CD4-positive, alpha-beta T cell treated with Interleukin-4 for 4 hours (primary cell): ENCODE measurements at places on chromosomes 16 and 17.

GRCh38 chr16:57876210-57876609 is 73.9 kb upstream of the KIFC3 start:
- no peak for DNase-seq

GRCh38 chr17:13597723-13598347 is 3.9 kb downstream of the HS3ST3A1 start:
- DNase-seq: peak; percentile 50

DNA sequence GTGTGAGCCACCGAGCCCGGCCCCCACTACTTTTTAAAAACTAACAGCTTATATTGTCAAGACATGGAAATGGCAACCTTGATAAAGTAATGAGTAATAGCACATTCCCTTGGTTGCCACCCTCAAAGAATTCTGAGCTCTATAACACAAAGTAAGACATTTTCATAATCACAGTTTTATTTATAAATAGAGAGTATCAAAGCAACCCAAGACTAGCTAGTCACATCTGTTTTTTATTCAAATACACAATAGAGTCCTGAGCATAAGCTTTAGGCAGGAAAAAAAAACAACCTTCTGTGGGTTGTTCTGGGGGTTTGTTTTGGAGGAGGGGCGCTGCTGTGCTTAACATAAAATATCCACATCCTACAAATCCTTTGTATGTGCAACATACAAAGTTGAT is 68.7 kb downstream of the CEP95 start:
- DNase-seq: no peak

- no peak for DNase-seq
Observed at GRCh38 chr17:31275116-31275515, 21.9 kb downstream of the OMG start.

GRCh38 chr17:10120109-10120485 is 78.3 kb downstream of the GAS7 start:
- no peak for DNase-seq

GRCh38 chr17:732902-733720 is 715 bp downstream of the TLCD3A start:
- no peak for DNase-seq

GRCh38 chr17:15436473-15437302 is 30.7 kb downstream of the CDRT4 start:
- DNase-seq: peak; percentile 35

- no peak for DNase-seq
Observed at GRCh38 chr16:25783226-25783625, 91.5 kb downstream of the HS3ST4 start.

GRCh38 chr16:64019339-64019738 is 1102.5 kb downstream of the CDH11 start:
- no peak for DNase-seq

DNA sequence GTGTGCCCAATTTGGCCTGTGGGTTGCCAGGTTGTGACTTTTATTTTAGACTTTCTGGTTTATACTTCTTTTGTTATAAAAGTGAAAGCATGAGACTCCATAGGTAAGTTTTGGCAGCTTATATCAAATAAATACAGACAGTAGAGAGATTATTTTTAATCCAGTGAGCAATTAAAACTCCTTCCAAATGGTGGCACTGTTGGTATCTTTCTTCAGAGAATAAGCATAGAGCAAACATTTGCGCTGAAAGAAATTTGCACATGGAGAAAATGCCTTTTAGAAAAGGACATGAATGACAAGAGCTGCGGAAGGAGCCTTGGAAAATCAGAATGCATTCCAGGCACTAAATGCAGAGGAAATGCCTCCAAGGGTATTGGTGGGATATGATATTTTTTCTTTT is 46.1 kb upstream of the DNAJA2 start:
- no peak for DNase-seq

- no peak for DNase-seq
Observed at GRCh38 chr16:81808933-81809480, 29.9 kb downstream of the PLCG2 start.

DNA sequence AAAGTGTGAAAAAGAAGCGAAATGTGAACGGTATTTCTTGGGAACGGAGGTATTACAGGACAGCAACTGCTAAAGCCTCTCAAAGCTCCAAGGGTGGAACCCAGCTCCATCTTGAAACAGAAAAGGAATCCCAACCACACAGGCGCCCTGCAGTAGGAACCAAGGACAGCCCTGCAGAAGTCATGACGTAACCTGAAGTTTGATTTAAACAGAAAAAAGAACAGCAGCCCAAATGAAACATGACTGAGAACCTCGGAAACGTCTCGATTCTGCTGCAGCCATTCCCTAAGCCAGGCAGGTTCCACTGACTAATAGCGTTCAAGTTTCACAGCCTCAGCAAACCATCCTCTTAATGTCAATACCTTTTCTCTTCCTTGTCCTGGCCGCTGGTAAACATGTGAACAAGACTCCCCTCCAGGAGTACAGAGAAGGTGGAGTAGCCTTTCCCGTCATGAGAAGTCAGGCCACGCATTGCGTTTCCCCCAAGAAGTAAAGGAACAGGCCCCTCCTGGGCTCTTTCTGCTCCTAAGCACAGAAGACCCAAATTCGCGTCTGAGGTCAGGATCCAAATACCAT is 20.1 kb downstream of the SIAH1 start:
- no peak for DNase-seq

GRCh38 chr17:57988301-57989250 is 522 bp upstream of the VEZF1 start:
- DNase-seq: peak; percentile 59

DNA sequence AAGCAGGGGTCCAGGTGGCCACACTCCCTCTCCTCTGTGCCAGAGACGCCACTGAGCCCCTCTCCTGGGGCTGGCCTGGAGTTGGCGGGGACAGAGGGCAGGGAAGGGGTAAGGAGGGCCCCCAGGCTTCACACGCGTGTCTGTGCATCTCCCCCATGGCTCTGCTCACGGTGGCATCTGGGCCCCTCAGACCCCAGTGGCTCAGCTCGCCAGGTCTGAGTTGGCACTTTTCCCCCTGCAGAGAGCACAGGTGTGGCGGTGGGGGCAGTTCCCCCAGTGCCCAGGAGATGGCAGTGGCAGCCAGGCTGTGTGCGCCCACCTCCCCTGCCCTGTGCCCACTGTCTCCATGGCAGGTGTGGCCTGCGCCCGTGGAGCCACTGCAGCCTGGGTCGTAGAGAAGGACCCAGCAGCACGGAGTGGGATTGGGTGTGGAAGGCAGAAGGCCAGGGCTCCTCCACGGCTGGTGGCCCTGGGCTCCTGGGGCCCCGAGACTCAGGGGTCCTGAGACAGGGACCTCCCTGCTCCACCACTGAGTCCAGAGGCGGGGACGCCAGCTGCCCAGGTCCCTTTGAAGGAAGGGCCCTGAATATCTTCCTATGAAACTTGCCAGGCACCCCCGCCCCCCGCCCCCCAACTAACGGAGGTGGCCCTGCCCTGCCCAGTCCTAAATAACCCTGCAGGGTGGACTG is 4.3 kb upstream of the APRT start:
- DNase-seq: peak; percentile 39

- peak; percentile 66 for DNase-seq
Observed at GRCh38 chr17:28896884-28897768, at the start of gene FLOT2. Gene FLOT2, minus strand, starts transcription at chr17:28897733. Its CDS starts 159 bp downstream, at chr17:28897574.

- DNase-seq: no peak
Observed at GRCh38 chr16:5928476-5929065, 831.0 kb upstream of the EEF2KMT start.

DNA sequence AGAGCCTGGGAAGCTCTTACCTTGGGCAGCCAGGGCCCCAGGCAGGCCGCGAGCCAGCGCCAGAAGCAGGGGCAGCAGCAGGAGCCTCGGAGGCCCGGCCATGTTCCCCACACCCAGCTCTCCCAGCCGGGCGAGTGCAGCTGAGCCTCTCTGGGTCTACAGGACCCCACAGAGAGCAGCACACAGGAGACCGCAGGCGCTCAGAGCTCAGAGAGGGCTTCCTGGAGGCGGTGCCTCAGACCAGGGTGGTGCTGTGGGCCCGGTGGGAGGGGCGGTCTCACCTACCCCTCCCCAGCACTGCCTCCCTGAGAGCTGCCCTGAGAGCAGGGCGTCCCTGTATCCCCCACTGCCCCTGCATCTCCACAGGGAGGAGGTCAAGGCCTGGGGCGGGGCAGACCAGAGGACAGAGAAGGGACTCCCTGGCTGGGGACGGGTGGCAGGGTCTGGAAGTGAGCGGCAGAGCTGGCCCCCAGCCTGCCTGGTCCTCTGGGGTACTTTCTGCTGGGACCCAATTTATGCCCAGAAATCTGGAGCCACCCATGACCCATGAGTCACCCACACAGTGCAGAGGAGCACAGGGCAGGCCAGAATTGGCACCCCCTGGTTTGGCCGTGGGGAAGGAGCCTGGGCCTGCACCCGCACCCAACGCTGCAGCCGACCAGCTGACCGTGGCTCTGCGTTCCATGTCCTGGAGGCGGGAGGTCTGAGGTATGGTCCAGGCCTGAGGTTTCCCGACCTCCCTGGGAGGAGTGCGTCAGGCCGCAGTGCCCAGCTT is at the start of gene CD7:
Gene CD7, minus strand, starts transcription at position 215 of the 775 bp plus-strand sequence. Its CDS starts 113 bp downstream, at position 102.
- peak; percentile 69 for DNase-seq

DNA sequence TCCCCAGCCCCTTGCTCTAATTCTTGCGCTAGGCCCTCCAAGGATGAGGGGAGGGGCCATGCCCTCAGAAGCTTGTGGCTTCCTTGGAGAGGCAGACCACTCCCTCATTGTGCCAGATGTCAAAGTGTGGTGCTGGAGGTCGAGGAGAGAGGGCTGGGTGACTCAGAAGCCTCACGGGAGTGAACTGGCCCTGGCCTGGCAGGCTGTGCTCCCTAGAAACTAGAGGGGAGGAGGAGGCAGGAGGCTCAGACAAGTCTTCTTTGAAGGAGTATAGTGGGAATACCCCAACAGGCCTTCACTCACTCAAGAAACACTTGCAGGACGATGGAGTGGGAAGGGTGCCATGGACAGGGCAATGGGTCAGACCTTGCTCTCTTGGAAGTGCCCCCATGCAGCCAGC is 18.5 kb downstream of the ANKRD40 start:
- DNase-seq: no peak

- no peak for DNase-seq
Observed at GRCh38 chr17:77579131-77579530, 379.4 kb upstream of the TNRC6C start.

- DNase-seq: peak; percentile 65
Observed at GRCh38 chr17:36072431-36073121, 8.5 kb downstream of the CCL18 start.

DNA sequence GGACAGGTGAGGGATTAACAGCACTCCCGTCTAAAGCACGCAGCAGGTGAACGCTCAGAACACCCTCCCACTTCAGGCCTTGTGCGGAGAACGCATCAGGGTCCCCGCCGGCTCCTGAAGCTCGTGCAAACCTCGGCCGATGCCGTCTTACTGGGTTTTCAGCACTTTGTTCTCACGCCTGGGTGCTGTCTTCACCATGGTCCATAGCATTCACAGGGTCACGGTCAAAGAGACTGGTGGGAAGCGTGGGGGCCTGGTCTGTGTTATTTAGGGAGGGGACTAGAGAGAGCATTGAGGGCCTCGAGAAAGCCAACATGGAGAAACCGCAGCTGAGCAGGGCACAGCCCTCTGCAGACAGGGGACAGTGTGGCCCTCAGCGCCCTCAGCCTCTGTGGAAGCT is 26.6 kb downstream of the CIBAR2 start:
- no peak for DNase-seq

- DNase-seq: no peak
Observed at GRCh38 chr16:13098536-13098935, 197.1 kb downstream of the SHISA9 start.

DNA sequence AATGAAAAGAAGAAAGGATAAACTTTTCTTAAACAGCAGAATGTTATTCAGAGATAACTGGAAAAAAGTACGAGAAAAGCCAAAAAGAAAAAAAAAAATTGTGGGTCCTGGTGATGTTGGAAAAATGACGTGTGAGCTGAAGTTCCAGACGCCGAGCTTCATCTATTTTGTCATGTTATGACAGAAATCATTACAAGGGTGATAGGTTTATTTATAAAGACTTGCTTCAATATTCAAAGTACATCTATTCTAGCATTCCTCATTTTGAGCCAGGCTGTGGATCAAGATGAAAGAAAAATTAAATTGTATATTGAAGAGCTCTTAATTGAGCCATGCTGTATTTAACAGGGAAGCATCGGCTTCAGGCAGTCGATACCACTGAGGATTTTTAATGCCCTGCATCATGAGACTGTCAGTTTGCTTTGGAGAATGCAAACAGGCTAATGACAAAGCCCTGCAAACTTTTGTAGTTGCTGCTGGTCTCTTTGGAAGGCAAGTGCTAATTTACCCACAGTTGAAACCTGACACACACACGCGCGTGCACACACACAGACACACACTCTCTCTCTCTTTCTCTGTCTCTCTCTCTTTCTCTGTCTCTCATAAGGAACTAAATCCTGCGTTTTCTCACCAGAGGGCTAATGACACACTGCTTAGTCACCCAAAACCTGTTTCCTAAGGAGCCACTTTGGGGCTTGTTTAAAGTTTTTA is 110.7 kb downstream of the WWOX start:
- no peak for DNase-seq

DNA sequence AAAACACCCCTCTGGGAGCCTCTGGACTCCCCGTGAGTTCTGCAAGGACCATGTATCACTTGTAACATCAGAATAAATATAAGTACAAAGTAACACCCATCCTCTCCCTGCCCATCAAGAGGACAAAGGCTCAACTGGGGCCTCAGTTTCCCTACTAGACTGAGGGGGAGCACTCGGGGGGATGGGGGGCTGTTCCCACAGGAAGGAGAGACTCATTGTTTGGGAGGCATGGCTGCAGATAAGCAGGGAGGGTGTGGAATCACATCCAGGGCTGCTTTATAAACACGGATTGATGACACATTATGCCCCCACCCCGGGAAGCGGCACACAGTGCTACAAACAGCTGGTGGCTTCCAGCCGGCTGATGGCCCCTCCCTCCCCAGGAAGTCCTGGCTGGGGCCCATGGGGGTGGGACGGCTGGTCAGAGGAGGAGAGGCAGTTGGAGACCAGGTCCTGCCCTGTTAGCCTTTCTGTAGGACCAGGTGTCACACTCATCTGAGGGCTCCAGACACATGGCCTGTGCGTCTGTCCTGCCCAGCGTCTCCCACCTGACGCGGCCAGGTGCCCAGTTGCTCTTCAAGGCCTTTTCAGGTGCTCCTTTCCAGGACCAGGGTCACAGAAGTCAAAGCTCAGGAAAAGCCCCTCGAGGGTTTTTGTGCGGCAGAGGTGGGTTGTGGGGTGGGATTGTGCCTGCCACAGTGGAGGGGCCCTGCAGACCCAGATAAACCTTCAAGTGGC is 1.3 kb upstream of the MPG start:
- DNase-seq: no peak

DNA sequence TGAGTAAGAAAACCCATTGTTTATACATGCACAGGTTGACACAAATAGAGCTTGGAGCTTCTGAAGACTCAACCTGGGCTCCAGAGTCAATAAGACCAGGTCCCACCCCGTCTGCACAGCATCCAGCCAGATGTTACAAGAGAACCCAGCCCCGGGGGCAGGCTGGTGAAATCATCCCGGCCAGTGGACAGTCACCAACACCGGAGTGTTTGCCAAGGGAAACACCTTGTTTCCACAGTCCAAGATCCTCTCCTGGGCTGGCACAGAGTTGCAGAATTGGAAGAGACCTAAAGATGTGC is 90.3 kb downstream of the RAB11FIP4 start:
- no peak for DNase-seq
